Cerebellar cortex (tissue), 1 donor: ENCODE measurements at places on chromosomes 7 and 10.
A peak's percentile ranks its signal among the peaks of the same experiment; 100 is the strongest.

DNA sequence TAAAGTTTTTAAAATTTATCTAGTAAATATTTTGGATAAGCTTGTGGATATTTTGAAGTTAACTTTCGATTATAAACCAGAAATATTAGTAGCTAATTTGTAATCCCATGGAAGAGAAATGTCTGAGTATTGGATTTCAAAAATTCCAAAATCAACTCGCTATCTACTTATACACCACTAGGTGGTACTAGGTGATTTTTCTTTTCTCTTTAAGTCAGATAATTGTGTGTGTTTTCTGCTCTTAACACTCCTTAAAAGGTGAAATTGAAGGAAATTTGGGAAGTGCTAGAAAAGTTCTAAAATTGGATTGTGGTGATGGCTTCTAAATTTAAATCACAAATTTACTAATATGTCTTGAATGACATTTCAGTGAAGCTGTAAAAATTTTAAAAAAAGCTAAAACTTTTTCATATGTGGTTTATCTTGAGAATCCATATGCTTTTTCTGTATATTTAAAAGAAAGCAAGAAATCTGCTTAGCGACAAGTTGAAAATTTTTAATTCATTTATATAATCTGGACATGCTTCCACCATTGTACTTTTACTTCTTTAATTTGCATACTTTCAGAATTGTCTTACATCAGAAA, 90.2 kb downstream of the IPMK start:
- DNase-seq = peak; percentile 46

DNA sequence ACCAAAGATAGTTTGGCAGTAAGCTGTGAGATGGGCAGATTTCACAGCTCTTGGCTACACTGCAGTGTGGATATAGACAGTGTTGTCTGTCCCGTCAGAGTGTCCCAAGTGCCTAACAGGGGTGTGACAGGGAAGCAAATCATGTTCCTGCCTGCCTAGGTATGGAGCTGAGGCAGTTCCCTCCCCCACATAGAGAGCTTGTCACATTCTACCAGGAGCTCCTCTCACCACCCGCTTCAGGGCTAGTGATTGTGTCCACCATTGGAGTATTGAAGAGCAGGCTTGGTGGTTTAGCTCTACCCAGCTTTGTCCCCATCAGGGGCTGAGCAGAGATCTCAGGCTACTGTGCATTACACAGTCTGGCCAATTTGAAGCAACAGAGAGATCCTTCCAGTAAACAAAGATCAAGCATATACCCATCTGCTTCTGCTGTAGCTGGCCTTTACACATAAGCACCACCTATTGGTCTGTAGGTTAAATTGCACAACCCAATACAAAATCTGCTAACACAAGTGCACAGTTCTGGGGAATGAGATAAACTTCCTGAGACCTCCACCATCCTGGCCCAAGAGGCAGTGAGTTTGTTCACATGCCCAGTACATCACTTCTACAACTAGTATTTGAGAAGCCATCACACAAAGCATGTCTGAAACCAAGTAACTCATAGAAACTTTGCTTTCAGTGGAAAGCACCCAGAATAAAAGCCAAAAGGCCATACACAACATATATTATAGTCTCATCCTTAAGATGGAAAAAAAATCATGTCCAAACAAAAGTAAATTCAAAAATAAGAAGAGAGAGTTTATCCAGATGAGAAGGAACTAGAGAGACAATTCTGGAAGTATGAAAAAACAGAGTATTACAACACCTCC, 67.3 kb downstream of the GLCCI1 start:
- DNase-seq = peak; percentile 55

DNA sequence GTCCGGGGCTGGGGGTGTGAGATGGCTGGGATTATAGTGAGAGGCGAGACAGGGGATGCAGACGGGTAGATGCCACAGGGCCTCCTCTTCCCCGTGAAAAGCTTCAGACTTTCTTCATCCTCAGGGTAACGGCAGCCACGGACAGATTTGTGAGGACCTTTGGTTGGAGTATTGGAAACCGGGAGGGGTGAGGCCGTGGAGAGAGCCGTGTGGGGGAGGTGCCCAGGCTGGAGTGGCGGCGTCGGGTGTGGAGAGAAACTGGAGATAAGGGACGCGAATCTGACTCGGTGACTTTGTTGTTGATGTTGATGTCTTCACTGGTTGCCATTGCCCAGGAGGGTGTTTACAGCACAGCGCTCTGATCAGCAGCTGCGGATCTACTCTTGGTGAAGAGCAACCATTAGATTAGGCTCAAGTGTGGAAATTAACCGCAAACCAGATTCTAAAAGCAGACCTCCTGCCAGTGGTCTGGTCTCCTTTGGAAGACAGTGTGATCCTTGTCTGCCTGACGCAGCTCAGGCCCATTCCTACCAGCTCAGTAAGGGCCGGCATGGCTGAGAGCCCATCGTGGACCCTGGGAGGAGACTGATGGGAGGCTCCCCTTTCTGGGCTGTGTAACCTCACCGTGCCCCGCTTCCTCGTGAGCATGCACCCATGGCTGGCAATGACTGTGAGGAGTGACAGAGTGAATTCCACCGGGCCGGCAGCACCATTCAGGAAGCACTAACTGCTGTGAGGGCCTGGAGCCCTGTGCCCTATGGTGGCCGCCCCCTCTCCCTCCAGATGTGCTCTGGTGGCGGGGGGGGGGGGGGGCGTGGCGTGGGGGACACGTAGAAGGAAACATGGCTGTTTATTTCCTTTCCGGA, 90.3 kb downstream of the INPP5A start:
- no peak for DNase-seq

GRCh38 chr10:4103603-4104002, 318.6 kb upstream of the KLF6 start:
- no peak for DNase-seq

DNA sequence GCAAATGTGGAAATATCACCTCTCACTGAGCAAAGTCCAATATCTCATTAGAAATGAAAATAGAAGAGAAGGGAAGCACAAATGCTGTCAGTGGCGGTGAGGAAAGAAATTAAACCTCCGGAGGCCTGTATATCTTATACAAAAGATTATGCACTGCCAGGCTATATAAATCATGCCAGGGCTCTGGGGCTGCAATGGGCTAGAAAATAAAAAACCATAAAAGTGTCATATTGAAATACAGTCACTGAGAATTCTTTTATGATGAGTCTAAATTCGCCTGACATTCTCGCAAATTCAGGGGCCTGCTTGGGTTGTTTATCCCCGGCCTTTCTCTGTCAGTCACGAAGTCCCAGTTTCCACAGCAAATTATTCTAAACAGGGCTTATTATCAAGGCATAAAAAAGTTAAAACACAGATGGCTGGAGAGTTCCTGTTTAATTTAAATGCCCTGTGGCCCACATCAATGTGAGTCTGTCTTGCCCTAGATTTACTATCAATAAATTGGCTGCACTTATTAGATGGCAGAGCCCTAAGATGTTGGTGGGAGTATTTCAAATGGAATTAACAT, 193.8 kb downstream of the SNX10 start:
- DNase-seq = no peak

DNA sequence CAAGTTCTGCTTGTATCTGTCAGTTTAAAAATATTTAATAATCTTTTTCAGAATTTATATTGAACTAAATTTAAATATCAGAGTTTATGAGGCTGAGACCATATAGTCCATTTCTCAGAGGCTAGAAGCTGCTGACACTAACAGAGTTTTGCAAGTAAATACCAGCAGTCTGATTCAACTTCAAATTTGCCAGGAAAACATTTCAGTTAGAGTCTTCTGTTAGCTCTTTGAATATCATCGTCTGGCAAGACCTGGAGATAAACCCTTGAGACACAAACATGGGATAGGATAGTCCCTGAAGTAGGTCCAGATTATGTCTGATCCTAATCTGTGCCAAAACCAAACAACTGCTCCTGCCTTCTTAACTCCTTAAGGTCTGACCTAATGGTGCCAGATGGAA, 472.8 kb upstream of the STEAP1 start:
- DNase-seq = no peak

GRCh38 chr10:100008142-100008522, 1.6 kb downstream of the DNMBP start:
- DNase-seq = peak; percentile 52

DNA sequence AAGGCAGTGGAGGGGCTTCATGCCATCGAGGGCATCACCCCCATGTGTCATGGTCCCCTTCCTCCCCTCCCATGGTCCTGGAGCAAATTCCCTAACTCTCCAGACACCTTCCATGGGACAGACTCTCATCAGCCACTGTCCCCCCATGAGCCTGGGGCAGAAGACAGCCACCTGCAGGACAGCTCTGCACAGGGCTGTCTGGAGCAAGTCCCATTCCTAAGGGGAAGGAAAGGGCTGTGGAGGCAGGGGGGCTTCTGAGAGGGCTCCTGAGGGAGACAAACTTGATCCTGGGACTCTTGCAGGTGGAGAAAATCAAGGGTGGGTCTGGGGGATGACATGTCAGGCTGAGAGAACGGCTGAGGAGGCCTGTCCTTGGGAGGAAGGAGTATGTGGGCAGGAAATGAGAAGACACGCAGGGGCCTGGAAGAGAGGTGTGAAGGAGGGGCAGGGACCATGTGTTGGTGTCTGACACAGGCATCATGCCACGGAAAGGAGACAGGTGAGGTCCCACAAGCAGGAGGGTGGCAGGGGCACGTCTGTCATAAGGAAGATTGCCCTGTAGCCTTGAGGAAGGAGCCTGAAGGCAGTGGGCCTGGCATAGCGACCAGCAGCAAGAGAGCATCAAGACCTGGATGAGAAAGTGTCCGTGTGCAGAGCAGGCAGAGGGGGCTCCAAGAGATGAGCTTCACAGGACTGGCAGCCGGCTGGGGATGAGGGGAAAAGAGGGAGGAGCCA, 14.4 kb upstream of the GDF10 start:
- DNase-seq = no peak

GRCh38 chr10:23604613-23605012, 165.7 kb downstream of the OTUD1 start:
- DNase-seq = no peak

DNA sequence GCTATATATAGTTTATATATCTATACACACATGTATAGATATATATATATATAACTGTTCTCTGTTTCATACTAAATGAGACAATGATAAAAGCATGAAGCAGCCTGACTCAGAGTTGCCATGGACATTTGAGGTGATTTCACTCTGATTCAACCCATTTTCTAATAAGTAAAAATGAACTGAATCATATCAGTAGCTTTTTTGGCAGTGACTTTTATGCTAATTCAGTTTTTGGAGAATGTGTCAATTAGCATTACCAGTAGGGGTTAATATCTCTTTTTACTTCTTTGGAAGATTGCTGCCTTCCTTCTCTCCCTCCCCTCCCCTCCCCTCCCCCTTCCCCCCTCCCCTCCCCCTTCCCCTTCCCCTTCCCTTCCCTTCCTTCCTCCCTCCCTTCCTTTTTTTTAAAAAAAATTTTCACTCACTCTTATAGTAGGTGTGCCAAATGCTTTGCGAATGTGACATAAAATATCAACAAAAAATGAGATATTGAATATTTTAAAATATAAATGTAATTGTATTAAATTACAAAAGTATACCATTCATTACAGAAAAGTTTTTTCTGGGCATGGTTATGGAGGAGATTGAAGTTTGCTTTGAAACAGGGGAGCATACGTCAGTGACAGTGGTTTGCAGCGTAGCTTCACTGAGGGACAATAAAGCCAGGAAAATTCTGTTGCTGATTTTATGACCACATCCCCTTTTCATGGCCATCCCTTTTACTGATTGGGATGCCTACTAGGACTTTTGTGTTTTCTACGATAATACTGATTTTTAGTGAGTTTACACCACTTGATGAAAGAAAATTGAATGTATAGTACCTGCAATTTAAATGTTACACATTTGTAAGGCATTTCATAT, 64.0 kb upstream of the KLF6 start:
- no peak for DNase-seq

- DNase-seq = no peak
Observed at GRCh38 chr10:104892879-104893617, 252.0 kb downstream of the SORCS3 start.

- no peak for DNase-seq
Observed at GRCh38 chr7:39211581-39211980, 233.9 kb downstream of the POU6F2 start.

DNA sequence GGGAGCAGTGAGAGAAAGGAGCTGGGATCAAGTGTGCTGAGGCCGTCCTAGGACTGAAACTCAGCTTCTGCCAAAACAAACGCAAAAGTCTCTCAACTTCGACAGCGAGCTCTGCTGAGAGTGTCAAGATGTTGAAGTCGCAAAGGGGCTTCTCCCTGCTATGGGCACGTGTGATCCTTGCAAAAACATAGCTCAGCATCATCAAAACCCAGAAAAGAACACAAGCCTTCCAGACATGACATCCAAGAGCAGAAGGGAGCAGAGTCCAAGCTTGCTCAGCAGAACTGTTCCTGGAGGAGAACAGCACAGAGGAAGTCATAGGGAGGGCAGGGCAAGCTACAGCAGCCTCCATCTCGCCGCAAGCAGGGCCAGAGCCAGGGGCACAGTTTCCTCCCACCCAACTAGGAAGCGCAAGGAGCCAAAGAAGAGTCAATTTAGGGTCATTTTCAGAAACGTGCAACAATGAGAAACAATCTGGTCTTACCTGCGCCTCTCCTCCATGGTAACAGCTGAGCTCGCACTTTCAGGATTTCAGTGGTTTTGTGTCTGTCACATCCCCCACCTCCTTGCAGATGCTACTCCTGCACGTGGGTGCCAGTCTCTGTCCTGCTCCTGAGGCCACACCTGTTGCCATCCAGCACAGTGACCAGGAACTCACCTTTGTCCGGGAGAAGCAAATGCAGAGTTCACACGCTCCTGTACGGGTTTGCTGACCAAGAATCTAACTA, 113.9 kb downstream of the DIP2C start:
- DNase-seq = no peak

DNA sequence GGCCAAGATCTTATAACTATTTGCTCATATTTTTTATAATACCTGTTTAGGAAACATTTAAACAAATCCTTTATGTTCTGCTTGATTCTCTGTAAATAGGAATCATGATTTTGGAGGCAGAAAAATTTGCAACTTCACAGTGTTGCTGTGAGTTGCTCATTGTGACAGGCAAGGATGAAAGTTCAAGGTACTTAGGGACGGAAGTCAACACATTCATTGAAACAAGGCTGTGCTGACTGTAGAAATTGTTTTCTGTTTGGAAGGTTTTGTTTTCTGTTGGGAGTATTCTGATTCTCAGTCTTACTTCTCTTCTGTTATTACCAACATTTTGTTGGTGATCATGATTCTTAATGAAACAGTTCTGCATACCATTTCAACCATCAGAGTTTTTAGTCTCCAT, 54.9 kb downstream of the FANK1 start:
- DNase-seq = no peak

- DNase-seq = no peak
Observed at GRCh38 chr10:77514870-77515269, 122.7 kb downstream of the KCNMA1 start.

- DNase-seq = no peak
Observed at GRCh38 chr7:116525913-116526861, 1.4 kb downstream of the CAV1 start.
